ENCODE measurements at places on chromosomes 2 and 18.

GRCh38 chr2:229718057-229718456, 3.7 kb upstream of the DNER start:
- no peak for DNase-seq

DNA sequence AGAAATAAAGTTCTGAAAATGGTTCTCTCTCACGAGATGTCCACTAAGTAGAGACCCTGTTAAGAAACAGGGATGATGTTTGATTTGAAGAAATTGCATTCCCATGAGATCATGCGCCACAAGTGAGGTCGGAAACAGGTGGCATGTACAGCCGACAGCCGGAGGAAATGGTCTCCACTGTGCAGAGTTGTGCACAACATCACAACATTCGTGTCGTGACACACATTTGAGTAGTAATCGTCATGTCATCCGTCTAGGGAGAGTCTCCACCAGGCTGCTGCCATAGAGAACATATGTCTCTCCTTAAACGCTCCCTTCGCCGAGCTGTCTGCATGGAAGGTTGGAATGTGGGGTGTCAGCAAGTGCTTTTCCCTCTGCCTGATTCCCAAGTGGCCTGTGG, 84.7 kb downstream of the ASAP2 start:
- DNase-seq: no peak

GRCh38 chr2:23925702-23926289, 1.1 kb downstream of the ATAD2B start:
- DNase-seq: peak; percentile 60

DNA sequence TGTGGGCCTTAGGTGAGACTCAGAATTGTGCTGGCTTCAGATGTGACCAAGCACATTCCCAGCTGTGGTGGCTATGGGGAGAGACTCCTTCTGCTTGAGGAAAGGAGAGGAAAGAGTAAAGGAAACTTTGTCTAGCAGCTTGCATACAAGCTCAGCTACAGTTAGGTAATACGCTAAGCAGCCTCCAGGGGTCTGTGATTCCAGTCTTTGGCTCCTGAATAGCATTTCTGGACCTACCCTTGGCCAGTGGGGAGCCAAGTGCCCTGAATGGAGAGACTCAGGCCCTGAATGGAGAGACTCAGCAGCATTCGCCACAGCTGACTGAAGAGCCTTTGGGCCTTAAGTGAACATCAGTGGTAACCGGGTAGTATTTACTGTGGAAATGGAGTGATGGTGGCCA, 227.4 kb upstream of the CDH7 start:
- no peak for DNase-seq

DNA sequence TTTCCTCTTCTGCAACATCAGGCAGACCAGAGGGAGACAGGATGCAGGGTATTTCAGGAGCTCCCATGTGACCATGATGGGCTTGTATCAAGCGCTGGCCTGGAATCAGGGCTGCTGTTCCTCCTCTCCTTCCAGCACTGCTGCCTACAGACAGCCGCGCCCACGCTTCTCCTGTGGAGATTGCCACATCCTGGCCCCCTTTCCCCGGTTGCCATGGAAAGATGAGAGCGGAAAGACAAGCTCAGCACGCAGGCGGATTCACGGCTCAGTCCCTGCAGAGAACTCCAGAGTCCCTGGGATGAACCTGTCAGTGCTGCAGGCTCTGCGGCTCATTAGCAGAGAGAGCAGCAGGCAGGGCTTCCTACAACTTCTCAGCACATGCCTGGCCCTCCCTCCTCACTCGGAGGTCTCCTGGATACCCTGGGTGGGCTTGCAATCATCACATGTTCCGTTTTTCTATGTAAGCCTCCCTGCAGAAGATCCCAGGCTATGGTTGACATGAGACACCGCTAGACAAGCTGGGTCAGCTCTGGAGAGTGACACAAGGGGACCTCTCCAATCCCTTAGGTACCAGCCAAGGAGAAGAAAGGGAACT, 497.8 kb upstream of the MYT1L start:
- DNase-seq: no peak

DNA sequence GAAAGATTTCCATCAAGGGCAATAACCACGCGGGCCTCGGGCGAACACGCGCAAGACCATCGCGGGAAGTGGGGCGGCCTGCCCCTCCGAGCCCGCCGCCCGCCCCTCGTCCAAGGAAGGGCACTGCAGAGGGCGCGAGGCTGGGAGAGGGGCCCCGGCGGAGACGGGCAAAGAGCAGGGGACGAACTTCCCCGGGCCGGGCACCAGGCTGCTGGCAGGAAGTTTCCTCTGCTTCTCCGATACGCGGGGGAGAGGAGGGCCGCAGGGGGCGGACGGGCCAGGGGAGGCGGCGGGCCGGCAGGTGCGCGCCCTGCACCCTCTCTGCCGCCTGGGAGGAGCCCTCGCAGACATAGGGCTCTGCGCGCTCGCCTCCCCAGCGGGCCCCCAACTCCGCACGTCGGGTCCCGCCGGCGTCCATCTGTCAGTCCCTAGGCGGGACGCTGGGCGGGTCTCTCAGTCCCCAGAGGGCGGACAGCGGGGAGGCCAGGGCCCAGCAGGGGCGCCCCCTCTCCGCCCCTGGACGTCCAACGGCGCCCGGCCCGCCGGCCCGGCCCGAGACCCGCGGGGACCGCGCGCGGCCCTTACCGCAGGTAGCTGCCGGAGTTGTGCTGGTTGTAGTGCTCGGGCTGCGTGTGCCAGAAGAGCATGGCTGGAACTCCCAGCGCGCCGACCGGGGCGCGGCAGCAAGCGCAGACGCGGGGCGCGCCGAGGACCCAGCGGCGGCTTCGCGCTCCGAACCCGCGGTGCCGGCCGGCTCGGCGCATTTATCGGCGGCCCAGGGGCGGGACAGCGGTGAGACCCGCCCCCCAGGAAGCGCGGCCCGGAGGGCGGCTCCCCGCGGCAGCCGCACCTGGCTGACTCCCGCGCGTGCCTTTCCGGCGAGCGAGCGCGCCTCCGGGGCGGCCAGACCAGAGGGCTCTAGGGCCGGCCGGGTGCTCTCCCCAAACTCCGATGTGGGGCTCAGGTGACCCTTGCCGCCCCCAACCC, at the start of gene TFCP2L1:
Gene TFCP2L1, minus strand, starts transcription at position 740 of the 987 bp plus-strand sequence. Its CDS starts 93 bp downstream, at position 647.
- DNase-seq: peak; percentile 6

- DNase-seq: no peak
Observed at GRCh38 chr2:240791221-240791800, 28.7 kb downstream of the KIF1A start.

DNA sequence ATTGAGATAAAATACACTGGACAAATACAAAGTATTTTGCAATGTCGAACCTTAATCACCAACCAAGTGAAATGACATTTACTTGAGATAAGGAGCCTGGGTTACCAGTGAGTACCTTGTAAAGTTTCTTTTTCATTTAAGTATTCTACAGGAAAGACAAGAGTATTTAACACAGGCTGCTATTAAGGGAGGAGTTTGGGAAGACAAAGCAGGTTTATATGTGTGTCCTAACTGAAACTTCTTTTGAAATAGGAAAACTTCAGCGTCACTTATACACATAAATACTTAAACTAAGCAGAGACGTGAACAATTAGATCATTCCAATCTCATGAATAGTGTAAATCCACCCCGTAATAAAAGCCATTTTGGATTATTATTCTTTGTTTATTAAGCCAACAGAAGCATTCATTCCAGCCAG, 126.7 kb upstream of the CYP26B1 start:
- no peak for DNase-seq

DNA sequence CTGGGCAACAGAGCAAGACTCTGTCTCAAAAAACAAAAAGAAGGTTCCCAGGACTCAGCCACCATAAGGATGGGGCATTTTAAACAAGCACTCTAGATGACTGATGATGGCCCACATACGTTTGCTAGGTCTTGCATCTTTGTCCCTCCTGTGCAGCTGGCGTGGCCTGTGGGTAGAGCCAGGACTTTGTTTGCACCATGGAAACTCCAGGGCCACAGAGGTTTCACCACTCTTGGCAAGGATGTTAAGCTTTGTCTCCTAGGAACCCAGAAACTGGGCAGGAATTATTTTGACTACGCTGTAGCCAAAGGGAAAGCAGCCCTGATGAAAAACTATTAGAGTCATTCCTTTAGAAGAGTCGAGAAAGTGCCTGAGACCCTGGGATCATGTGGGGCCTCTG, 75.3 kb upstream of the STPG4 start:
- no peak for DNase-seq

DNA sequence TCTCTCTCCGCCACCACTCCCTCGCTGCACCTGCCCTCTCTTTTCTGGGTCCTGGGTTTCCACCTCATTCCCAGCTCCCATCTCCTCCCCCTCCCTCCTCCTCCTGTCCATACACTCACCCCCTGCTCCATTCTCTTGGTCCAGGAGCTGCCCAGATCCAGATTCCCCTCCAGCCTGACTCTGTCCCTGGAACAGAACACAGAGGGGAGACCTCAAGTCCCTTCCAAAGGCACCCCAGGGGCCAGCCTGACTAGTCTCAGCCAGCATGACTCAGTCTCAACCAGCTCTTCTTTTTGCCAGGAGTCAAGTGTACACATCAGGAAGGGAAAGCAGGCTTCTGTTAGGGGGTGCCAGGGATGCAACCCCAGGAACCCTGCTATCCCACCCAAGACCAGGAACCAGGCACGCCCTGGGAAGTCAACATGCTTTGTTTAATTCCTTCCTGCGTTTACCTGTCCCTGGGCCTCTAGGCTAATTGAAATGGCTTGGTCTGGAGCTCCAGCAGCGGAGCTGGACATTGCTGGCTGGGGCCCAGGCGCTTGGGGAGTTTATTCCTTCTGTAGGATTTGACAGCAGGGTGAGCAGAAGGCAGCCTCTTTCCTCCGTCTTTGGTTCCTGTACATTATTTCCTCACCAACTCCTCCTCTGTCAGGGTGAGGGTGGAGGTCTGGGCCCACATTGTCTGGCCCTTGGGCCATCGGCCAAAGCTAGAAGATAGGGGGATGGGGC, 28.4 kb upstream of the SELENOI start:
- DNase-seq: no peak

DNA sequence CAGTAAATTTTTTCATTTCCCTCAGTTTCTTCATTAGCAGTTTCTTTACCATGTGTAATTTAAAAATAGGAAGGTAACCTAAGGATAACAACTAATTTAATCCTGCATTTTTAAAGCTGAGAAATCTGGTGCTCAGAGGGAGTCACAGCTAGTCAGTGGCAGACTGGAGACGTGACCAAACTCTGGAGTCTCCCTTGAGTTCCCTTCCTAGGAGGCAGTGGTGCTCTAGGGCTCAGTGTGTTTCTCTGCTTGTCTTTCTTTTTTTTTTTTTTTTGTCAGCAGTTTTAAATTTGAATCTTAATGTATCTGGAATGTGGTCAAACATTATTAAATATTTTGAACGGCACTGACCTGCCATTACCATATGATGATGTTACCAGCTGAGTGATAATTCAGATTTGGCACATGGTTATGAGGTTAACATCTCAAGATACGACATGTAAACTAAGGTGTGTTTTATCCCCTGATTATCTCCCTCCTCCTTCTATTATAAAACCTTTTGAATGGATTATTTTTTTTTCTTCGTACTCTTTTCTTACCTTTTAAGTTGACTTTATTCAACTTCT, 226.2 kb downstream of the GALNT13 start:
- DNase-seq: no peak

GRCh38 chr2:41169744-41170143, 717.9 kb upstream of the SLC8A1 start:
- DNase-seq: no peak

GRCh38 chr2:136441979-136442714, 323.2 kb upstream of the THSD7B start:
- no peak for DNase-seq

- no peak for DNase-seq
Observed at GRCh38 chr18:62609764-62610163, 86.9 kb downstream of the ZCCHC2 start.

GRCh38 chr2:198863655-198864054, 594.1 kb downstream of the SATB2 start:
- no peak for DNase-seq

GRCh38 chr2:182319556-182320505, 107.0 kb downstream of the PDE1A start:
- DNase-seq: no peak

DNA sequence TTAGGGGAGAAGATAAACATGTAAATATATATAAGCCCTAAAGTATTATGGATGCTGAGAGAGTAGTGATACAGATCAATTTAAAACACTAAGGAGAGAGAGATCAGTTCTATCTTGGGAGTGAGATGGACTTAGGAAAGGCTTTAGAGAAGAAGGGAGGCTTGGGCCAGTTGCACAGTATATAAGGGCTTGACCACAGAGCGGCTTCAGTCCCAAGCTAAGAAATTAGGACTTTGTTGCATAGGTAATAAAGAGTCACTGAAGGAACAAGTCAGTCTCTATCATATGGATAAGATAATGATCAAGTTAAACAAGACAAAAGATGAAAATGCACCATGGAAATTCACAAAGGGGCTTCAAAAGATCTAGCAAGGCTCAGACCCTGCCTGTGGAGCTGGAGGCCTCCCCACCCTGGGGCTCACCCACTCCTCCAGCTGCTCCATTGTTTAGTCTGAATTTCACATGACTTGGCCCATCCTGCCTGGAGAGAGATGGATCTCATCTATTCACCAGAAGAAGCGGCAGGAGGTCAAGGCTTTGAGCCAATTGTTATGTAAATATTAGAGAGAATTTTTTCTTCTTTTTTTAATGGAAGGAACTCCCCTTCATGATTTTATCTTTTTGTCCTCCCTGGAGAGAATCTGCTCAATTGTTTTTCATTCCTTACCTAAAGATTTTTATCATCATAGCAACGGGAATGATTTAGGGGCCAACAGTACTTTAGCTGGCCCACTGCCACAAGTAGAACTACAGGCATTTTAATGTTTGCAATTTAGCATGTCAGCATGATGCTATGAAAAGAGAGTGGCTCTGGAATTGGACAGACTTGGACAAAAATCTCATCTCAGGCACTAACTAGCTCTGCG, 44.0 kb downstream of the GYPC start:
- no peak for DNase-seq

DNA sequence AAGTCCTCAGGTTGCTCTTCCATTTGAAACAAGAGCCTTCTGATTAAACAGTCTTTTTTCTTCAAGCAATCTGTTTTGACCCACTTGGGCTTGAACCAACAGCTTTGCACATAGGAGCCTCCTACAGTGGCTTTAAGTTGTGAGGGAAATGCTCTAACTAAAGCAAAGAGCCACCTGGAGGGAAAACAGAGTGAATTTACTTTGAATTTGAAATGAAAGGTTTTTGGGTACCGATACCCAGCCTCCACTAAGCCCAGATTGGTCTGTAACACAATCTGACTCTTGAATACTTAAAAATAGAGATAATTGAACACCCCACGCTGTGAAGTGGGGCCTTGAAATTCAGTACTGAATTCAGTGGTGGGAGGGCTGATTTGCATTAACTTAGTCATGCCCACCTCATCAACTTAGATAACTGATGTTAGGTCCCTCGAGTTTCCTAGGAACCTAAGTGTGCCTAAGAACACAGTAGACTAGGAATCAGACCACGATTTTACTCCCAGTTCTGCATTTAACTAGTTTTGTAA, 56.3 kb upstream of the ACVR1C start:
- no peak for DNase-seq

GRCh38 chr2:84876369-84876768, 4.5 kb downstream of the TRABD2A start:
- DNase-seq: no peak
